ENCODE measurements at places on chromosomes 4 and X.

DNA sequence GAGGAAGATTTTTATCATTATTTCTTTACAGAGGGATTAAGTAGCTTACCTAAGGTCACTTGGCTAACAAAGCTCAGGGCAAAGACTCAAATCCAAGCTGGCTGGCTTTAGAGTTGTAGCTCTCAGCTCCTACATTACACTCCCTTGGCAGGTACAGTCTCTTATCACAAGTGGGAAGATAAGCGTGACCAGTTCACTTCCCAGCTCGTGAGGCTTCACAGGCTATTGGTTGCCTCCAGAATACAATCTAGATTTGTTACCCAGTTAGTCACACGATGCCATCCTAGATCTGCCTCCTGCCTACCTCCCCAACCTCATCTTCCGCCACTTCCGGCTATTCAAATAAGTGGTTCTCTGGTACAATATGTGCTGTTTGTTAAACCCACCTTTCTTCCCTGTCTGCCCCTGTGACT is 3.7 kb downstream of the MMRN1 start:
- DNase-seq, result no peak

- DNase-seq, result no peak
Observed at GRCh38 chr4:118935819-118936218, 47.2 kb downstream of the SYNPO2 start.

- no peak for DNase-seq
Observed at GRCh38 chrX:72273718-72274117, 3.3 kb downstream of the RPS4X start.

DNA sequence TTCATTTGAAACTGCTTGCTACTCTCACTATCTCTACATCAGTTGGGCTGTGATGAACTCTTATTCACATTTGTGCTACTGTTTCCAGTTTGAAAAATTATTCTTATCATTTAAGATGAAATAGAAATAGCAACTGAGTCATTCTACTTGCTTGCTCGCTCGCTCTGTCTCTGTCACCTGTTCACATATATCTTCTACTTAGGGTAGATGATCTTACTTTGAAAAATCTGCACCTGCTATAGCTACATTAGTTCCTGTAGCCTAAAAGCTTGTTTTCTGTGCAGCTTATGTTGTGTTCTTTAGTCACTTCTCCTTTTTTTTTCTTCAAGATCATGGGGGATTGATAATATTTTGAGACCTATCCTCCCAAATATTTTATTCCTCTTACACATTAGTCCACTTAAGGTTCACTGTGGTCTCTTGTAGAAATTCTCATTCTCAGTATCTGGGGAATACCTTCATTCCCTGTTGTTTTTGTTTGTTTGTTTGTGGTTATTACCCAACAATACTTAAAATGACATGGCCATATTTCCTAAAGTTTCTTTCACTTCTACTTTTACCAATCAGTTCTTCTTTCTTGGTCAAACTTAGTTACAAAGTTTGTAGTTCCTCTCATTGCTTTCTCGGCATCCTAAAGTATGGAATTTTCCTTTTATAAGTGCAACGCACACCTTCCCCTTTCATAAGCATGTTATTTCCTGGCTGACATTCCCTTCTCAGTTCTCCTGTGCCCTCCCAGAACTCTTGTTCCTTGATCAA is 36.5 kb downstream of the CLCN5 start:
- DNase-seq, result no peak

GRCh38 chrX:109777749-109778148 is 44.7 kb upstream of the ACSL4 start:
- no peak for DNase-seq

DNA sequence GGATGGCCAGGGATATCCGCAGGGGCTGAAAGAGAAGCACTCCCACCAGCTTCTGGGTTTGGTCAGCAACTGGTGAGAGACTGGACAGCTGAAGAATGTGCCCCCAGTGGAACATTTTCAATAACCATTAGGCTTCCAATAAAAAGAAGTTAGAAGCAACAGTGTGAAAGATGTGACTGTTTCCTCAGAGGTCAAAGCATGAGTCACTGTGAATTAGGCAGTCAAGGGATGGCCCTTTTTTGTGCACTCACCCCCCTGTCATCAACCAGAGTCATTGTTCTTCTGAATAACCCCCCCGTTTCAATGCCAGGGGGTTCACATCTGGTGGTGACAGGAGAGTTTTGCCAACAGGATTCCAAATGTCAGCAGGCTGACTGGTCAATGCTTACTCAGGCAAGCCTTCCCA is 74.6 kb upstream of the SH3RF1 start:
- DNase-seq, result no peak

- DNase-seq, result no peak
Observed at GRCh38 chrX:120560405-120560841, 339 bp downstream of the CUL4B start.

- DNase-seq, result no peak
Observed at GRCh38 chrX:123013141-123013540, 170.9 kb upstream of the GRIA3 start.

- DNase-seq, result no peak
Observed at GRCh38 chr4:112327965-112328733, 31.0 kb downstream of the ALPK1 start.

DNA sequence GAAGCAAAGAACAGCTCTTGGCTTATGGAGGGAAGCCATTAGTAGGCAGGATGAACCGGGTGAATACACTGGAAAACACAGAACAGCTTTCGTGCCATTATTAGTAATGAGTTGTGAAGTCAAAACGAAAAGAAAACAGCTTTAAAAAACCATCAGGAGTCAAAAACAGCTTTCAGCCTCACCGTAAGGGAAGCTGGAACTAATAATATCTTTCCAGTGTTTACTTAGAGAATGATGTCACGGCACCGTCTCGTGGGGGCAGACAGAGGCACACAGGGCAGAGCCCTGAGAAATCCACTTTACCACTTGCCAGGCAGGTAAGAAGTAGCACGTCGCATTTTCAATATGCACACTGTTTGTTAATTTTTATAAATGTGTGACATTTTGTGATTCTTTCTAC is 37.9 kb upstream of the HMX1 start:
- no peak for DNase-seq

DNA sequence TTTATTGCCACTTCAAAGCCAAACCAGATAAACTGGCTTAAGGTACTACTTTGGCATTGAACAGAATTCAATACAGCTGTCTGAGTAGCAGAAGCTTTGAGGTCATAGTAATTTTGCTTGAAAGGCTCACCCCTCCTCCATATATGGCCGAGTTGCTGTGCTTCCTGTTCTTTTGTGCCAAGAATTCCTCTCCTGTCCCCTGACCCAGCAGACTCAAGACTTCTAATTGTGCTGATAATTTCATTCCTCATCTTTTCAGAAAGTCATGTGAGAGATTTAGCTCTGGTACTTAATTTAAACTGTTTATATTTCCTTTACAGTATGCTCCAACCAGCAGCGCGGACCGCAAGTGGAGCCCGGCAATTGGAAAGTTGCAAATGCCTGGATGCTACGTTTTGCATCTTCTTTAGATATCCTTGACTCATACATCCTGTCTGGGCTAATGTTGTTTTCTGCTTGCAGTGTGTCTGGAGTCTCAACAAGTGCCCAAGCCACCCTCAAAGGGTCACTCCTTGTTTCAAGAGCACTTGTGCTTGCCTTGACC is 373.4 kb downstream of the PDGFC start:
- DNase-seq, result no peak

DNA sequence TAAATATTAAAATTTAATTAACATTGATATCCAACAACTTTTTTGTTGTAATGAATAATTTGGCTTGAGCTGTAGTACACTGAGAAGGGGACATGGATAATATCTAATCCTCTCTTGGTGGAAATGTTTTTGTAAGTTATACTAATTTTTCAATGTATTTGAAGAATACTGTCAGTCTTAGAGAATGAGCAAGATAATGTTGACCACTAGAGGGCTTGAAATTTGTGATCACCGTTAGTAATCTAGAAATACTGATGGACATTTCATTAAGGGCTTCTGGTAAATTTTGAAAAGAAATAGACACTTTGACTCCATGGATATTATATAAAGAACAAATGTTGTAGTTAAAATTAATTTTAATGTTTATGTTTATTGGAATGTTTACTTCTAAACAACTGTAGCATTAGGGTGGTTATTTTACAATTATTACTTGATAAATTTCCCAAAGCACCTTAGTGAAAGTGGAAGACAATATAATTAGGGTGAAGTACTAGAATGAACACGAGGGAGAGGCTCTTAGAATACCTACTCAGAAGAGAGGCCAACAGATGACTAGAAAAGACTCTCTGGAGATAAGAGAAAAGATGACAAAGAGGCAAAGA is 20.0 kb upstream of the CAMK2D start:
- no peak for DNase-seq

GRCh38 chr4:128390475-128390996 is 102.9 kb upstream of the PGRMC2 start:
- DNase-seq, result no peak

DNA sequence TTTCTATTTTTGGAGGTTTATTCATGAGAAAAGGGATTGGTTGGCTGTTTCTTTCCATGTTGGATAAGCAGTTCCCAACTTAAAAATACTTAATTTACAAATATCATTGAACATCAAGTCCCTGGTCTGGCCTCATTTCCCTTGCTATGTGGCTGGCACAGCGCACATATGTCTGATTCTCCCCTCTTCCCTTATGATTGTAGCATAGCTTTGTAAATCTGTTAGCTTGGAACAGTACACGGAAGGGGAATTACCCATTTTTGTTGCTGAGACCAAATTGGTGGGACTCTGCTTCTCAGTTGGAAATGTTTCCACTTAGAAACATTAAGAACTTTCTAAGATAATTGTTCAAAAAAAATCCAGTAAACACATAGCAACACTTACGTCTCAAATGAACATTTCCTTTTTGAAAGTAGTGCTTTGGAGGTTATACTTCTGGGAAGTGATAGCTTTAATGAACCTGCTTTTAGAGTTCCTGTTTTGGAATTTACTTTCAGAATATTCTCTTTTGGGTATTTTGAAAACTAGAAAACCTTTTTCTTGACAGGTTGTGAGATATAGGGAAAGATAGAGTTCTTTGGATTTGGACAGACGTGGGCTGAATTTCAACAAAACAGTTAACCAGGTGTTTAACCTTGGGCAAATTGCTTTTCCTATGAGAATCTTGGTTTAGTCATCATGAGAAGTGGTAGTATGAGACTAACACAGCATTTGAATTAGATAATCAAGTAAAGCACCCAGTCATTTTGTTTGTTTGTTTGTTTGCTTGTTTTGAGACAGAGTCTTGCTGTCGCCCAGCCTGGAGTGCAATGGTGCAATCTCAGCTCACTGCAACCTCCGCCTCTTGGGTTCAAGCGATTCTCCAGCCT is 47.3 kb downstream of the STIM2 start:
- no peak for DNase-seq

- no peak for DNase-seq
Observed at GRCh38 chrX:53992589-53992988, 51.7 kb downstream of the PHF8 start.

DNA sequence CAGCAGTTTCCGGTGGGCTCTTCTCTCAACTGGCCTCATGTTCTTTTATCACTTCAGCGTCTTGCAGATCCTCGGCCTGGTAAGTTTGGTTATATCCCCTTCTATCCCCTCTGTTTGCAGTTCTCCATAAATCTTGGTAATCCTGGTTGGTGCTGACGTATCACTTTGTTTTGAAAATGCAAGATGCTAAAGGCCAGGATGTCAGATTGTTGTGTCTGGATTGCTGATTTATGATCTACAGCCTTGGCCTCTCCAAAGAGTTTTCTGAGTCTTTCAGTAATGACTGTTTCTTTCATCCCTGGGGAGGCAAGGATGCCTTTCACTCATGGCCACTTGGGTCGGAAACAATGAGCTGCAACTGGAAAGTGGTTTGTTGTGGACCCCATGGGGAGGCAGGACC is 146.4 kb downstream of the AMMECR1 start:
- DNase-seq, result no peak

GRCh38 chr4:141238186-141238585 is 17.5 kb downstream of the ZNF330 start:
- no peak for DNase-seq

DNA sequence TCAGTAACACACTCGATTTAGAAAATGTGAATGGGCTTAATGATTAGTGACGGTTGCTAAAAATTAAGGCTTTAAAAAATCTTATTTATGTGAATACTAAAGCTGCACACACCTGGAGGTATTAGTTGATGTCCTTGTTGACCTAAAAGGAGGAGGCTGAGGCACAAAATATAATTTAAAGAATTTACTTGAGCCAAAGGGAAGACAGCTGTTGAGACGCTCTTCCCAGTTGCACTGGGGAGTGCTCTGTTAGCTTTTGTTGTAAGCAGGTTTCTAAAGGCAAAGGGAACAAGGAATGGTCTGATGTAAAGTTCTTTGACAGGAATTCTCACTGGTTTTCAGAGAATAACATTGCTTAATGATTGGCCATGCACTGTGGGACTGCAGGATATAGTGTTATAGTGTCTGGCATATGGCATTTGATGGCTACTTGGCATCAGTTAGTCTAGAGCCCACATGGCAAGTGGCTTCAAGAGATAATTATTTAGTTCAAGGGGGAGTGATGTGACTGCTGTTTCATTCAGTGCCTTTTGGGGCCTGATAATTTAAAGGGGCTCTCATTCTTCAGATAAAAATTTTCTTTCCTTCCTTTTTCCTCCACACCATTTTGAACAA is 30.8 kb upstream of the PGM2 start:
- no peak for DNase-seq

DNA sequence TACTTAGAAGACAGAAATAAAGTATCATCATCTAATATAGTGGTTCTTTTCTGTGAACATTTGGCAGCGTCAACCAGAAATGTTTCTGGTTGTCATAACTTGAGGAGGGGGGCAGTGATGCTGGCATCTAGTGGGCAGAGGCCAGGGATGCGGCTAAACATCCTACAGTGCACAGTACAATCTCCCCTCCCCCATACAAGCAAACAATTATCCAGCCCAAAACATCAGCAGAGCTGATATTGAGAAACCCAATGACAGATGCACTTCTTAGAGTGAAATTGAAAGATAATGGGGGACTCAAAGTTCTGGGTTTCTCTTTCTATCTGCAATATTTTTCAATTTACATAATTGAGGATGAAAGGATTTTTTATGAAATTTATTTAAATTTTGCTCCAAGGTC is 1.9 kb upstream of the EIF1AX start:
- no peak for DNase-seq

DNA sequence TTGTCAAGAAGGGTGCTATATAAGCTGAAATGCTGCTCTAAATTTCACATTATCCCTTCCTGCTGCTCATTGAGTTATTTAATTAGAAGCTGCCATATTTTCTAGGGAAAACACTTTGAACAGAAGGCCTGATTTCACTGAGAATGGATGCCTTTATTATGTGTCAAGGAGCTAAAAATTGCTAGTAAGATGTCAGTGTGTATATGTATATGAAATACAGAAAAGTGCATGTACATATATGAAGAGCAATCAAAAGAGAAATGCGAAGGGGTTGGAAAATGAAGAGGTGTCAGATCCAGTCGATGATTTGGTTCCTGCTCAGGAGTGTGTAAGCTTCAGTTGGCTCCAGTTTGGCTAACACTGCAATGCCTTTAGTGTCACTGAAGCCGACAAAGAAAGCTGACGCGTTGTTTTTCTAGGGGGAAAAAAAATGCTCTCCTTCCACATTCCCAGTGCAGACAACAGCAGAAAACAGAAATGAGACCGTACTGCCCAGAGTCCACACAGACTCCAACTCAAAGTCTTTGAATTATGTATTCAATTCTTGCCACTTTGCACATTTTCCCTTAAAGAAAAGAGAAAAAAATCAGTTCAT is 154.2 kb downstream of the NHS start:
- DNase-seq, result no peak

GRCh38 chr4:142707401-142707800 is 138.7 kb downstream of the INPP4B start:
- no peak for DNase-seq
